ENCODE measurements at places on chromosomes 3 and 15. TPM values are rescaled to one million over a fixed set of nuclear protein-coding genes. Genes with fewer than 3 reads are reported as not detected.

SLTM gene
- 132 TPM for total RNA-seq

FBLN2 gene
- 11.8 TPM for total RNA-seq

THOC7 gene
- total RNA-seq, result 71.4 TPM

CHRNA7 gene
- total RNA-seq, result 4.4 TPM

UBAP1L gene
- total RNA-seq, result 2.6 TPM

CEP19 gene
- total RNA-seq, result 1.3 TPM

ITPKA gene
- total RNA-seq, result 0.77 TPM

CDHR4 gene
- not detected for total RNA-seq

DGKG gene
- total RNA-seq, result not detected

GRAMD1C gene
- total RNA-seq, result 1.8 TPM

GOLGA6L7 gene
- total RNA-seq, result not detected

GRCh38 chr3:32176989-32177701 is 61.3 kb upstream of the CMTM8 start:
- H3K27ac ChIP-seq, result no peak overlapping the region
- no peak overlapping the region for H3K4me3 ChIP-seq
- DNase-seq, result peak; percentile 70
- no peaks in the 10 kb centered on the region for H3K27me3 ChIP-seq
- no peaks in the 10 kb centered on the region for H3K4me1 ChIP-seq

GRCh38 chr15:68465861-68466560 is 34.0 kb upstream of the ITGA11 start:
- DNase-seq, result no peak
- no peaks in the 10 kb centered on the region for H3K4me1 ChIP-seq
- no peak overlapping the region for H3K4me3 ChIP-seq
- H3K27me3 ChIP-seq, result no peaks in the 10 kb centered on the region
- no peaks in the 10 kb centered on the region for H3K36me3 ChIP-seq
- no peak overlapping the region for H3K27ac ChIP-seq

GRCh38 chr15:91942720-91943394 is 89.3 kb downstream of the SLCO3A1 start:
- H3K27me3 ChIP-seq, result no peaks in the 10 kb centered on the region
- DNase-seq, result no peak
- H3K36me3 ChIP-seq, result peaks cover 3% of the 10 kb centered on the region
- no peak overlapping the region for H3K27ac ChIP-seq
- no peak overlapping the region for H3K4me3 ChIP-seq

GRCh38 chr3:58079773-58080172 is 71.6 kb downstream of the FLNB start:
- DNase-seq, result no peak
- H3K27me3 ChIP-seq, result no peaks in the 10 kb centered on the region
- no peak overlapping the region for H3K4me3 ChIP-seq
- no peak overlapping the region for H3K27ac ChIP-seq

GRCh38 chr15:83512459-83512858 is 65.3 kb downstream of the SH3GL3 start:
- no peaks in the 10 kb centered on the region for H3K27me3 ChIP-seq
- DNase-seq, result peak; percentile 42
- H3K36me3 ChIP-seq, result no peaks in the 10 kb centered on the region

GRCh38 chr3:157119369-157119951 is 40.5 kb downstream of the CCNL1 start:
- no peaks in the 10 kb centered on the region for H3K36me3 ChIP-seq
- H3K4me1 ChIP-seq, result no peaks in the 10 kb centered on the region
- H3K4me3 ChIP-seq, result no peak overlapping the region
- DNase-seq, result no peak
- no peak overlapping the region for H3K27ac ChIP-seq
- H3K27me3 ChIP-seq, result no peaks in the 10 kb centered on the region

DNA sequence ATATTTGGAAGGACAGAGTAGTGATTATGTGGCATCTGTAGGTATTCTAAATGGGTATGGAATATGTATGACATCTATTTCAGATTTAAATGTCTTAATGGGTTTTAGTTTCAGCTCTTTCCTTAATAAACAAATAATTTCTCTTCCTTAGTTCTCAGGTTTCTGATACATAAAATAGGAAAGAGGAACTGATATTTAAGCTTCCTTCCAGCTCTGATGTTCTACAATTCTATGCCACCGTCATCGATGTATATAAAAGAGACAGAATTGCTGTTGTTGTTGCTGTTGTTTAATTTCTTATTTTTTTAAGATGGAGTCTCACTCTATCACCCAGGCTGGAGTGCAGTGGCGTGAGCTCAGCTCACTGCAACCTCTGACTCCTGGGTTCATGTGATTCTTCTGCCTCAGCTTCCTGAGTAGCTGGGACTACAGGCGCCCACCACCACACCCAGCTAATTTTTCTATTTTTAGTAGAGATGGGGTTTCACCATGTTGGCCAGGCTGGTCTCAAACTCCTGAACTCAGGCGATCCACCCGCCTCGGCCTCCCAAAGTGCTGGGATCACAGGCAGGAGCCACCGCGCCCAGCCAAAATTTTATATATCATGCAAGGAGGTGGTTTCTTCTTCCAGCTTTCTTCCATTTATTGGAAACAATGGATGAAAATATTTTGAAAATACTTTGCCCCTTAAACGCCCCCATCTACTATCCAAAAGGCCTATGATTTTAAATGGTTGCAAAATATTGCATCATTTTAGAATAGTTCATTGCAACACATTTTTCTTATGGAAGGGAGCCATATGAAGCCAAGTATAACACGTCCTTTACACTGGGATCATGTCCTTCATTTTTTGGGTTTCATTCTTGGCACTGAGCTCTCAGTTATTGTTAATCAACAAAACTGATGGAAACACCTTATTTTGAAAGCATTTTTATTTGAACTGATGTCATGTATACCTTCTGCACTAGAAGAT is 13.9 kb upstream of the C15orf61 start:
- DNase-seq, result no peak
- H3K4me1 ChIP-seq, result peaks cover 1% of the 10 kb centered on the region
- no peak overlapping the region for H3K27ac ChIP-seq
- H3K4me3 ChIP-seq, result no peak overlapping the region
- no peaks in the 10 kb centered on the region for H3K27me3 ChIP-seq

- no peaks in the 10 kb centered on the region for H3K4me1 ChIP-seq
- no peak for DNase-seq
- H3K27me3 ChIP-seq, result no peaks in the 10 kb centered on the region
- no peak overlapping the region for H3K27ac ChIP-seq
- H3K4me3 ChIP-seq, result no peak overlapping the region
Observed at GRCh38 chr15:45921978-45922377, 287.1 kb downstream of the SQOR start.

DNA sequence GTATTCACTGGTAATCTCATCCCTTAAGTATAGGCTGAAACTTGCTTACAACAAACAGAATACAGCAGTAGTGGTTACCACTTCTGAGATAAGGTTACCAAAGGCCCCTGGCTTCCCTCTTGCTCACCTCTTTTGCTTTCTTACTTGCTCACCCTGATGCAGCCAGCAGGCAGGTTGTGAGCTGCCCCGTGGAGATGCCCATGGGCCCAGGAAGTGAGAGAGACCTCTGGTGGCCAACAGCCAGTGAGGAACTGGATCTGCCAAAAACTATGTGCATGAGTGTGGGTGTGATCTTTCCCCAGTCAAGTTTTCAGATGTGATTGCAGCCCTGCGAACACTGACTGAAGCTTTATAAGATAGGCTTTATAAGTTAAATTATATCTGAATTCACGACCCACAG is 48.7 kb downstream of the NMNAT3 start:
- H3K27me3 ChIP-seq, result no peaks in the 10 kb centered on the region
- no peaks in the 10 kb centered on the region for H3K4me1 ChIP-seq
- DNase-seq, result peak; percentile 71
- no peaks in the 10 kb centered on the region for H3K36me3 ChIP-seq

- H3K4me3 ChIP-seq, result no peak overlapping the region
- no peak overlapping the region for H3K27ac ChIP-seq
- H3K4me1 ChIP-seq, result no peaks in the 10 kb centered on the region
- peaks cover 2% of the 10 kb centered on the region for H3K36me3 ChIP-seq
- no peak for DNase-seq
Observed at GRCh38 chr3:22377421-22377820, 626.4 kb upstream of the ZNF385D start.

GRCh38 chr3:111531446-111531845 is 10.6 kb upstream of the CD96 start:
- H3K4me1 ChIP-seq, result no peaks in the 10 kb centered on the region
- no peak overlapping the region for H3K27ac ChIP-seq
- H3K4me3 ChIP-seq, result no peak overlapping the region
- no peaks in the 10 kb centered on the region for H3K27me3 ChIP-seq
- H3K36me3 ChIP-seq, result peaks cover 3% of the 10 kb centered on the region
- no peak for DNase-seq

DNA sequence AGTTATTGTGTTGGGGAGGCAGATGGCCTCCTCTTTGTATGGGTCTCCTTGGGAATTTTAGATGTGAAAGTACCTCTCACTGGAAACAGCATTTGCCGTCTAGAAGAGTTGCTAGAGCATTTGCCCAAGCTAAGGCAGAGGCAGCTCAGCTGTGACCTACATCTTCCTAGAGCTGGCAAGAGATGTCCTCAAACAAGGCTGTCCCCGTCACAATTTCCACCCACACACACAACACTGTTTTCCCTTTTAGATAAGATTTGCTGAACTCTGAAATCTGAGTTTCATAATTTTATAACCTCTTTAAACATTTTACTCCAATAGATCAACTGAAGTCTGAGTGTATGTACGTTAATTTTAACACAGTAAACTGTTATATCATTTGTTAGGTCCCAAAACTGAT is 352.6 kb downstream of the EPHB1 start:
- H3K27me3 ChIP-seq, result no peaks in the 10 kb centered on the region
- H3K4me1 ChIP-seq, result no peaks in the 10 kb centered on the region
- H3K4me3 ChIP-seq, result no peak overlapping the region
- H3K27ac ChIP-seq, result no peak overlapping the region
- H3K36me3 ChIP-seq, result no peaks in the 10 kb centered on the region
- no peak for DNase-seq

DNA sequence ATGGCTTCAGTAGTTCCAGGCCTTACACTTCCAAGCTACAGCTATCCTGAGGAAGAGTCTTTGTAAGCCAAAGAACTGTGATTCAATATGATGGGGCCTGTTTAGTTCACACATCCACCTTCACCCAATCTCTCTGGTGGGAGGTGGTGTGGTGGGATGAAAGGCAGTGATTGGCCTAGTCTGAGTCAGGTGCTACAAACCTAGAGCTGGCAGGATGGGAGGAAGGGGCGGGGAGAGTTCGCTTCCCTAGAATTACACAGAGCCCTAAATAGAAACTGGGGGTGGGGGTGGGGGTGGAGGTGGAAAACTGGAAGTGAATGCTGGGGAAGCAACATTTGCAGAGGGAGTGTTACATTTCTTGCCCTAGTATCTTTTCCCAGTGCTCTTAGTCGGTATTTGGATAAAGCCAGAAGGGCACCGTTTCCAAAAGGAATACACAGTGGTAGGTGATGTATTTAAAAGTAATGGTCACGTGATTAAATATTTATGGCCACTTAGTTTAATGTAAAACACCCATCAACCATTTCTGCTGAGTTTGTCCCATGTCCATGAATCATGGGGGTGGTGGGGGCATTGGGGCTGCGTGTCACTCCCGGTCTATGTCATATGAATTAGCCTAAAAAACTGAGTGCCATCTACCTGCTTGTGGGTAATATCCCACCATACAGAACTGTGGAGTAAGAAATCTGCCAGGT is 247.6 kb upstream of the PROK2 start:
- no peaks in the 10 kb centered on the region for H3K27me3 ChIP-seq
- peaks cover 2% of the 10 kb centered on the region for H3K4me1 ChIP-seq
- no peak overlapping the region for H3K4me3 ChIP-seq
- peak overlapping the region; percentile 34 for H3K27ac ChIP-seq
- peaks cover 2% of the 10 kb centered on the region for H3K36me3 ChIP-seq
- DNase-seq, result peak; percentile 51

DNA sequence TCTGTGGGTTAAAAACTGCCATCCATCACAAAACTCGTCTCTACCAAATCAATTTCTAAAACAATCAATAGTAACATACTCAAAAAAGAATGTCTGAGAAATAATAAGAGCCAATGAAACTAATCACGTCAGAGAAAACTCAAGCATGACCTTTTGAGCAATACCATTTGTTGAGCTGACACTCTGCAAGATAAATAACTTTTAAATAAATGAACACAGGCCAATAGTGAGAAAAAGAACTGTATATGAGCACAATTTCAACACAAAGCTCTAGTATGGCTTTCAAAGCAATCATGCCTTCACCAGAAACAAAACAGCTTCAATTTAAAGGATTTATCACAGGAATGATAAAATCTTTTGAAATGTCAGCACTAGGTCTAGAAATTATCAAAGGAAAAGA is 249.2 kb upstream of the SETMAR start:
- H3K27me3 ChIP-seq, result no peaks in the 10 kb centered on the region
- DNase-seq, result no peak
- no peaks in the 10 kb centered on the region for H3K4me1 ChIP-seq
- H3K36me3 ChIP-seq, result no peaks in the 10 kb centered on the region
- H3K4me3 ChIP-seq, result no peak overlapping the region

- no peaks in the 10 kb centered on the region for H3K27me3 ChIP-seq
- no peaks in the 10 kb centered on the region for H3K4me1 ChIP-seq
- no peaks in the 10 kb centered on the region for H3K36me3 ChIP-seq
- H3K4me3 ChIP-seq, result no peak overlapping the region
- no peak overlapping the region for H3K27ac ChIP-seq
Observed at GRCh38 chr3:166123576-166123975, 286.4 kb upstream of the BCHE start.

GRCh38 chr3:39592311-39593050 is 125.0 kb downstream of the MOBP start:
- no peaks in the 10 kb centered on the region for H3K4me1 ChIP-seq
- H3K4me3 ChIP-seq, result no peak overlapping the region
- H3K27me3 ChIP-seq, result no peaks in the 10 kb centered on the region

Measured in H9 (cell line).